ENCODE measurements at places on chromosomes 3 and 15.

GRCh38 chr3:48411041-48411588 is 18.8 kb downstream of the PLXNB1 start:
- no peak for DNase-seq

DNA sequence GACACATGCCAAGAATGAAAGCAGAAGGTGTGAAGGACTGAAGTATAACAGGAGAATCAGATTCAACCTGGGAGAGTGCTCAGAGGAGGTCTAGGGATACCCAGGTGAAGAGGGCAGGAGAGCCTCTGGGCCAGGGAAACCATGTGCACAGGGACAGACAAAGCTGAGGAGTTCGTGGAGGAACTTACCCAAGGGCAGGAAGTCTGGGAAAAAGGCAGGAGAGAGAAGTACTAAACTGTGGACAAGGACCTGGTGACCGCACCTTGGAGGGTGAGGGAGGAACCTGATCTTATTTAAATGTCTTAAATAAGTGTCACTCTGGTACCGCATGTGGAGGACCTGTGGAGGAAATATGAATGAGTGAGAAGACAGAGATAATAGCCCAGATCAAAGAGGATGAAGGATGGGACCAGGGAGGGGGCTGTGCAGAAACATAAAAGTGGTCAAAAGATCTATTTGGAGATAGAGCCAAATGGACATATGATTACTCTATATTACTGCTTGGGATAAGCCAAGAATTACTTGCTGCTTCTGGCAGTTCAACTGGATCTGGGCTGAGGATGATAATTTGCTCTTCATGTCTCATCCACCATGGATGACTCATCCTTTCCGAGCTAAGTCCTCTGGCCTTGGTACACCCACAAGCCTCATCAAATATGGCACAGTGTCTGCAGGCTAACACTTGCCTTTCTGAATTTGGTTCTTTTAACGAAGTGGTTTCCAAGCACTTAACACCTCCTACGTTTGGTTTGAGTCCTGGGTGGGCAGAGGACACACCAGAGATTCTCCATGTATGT is 116.9 kb upstream of the NMNAT3 start:
- DNase-seq, result no peak

GRCh38 chr15:80999623-81000036 is 1.1 kb upstream of the TLNRD1 start:
- peak; percentile 80 for DNase-seq

GRCh38 chr3:70120357-70120966 is 120.9 kb downstream of the SAMMSON start:
- DNase-seq, result peak; percentile 63

DNA sequence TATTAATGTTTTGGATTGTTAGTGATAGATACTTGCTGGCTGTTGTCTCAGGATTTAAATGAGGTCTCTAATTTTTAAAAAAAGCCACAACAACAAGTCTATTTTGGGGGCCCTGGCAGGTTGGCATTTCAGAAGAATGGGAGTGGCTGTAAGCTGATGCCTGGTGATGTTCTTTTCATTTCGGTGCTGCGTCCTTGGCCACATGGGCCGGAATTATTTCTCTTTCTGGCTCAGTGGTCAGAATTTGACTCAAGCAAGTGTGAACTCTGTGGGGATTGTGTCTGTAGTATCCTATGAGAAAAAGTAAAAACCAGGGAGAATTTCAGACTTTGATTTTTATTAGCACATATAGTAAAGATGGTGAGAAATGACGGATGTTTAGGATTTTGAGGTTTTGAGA is 203.0 kb downstream of the AKAP13 start:
- no peak for DNase-seq

GRCh38 chr3:149640976-149641728 is 16.7 kb downstream of the WWTR1 start:
- DNase-seq, result no peak

Measured in small intestine (tissue), 16 donors.